ENCODE measurements at places on chromosomes 4 and X. TPM values are rescaled to one million over a fixed set of nuclear protein-coding genes. Genes with fewer than 3 reads are reported as not detected.

GRCh38 chr4:125938541-125938940 is 623.8 kb downstream of the FAT4 start:
- no peak for DNase-seq

- no peak for DNase-seq
Measured at GRCh38 chr4:80489798-80490197, 154.3 kb downstream of the CFAP299 start.

- DNase-seq = no peak
Measured at GRCh38 chr4:140154572-140154891, 548 bp upstream of the MAML3 start.

The ELMOD2 gene
- total RNA-seq = 12.7 TPM

DNA sequence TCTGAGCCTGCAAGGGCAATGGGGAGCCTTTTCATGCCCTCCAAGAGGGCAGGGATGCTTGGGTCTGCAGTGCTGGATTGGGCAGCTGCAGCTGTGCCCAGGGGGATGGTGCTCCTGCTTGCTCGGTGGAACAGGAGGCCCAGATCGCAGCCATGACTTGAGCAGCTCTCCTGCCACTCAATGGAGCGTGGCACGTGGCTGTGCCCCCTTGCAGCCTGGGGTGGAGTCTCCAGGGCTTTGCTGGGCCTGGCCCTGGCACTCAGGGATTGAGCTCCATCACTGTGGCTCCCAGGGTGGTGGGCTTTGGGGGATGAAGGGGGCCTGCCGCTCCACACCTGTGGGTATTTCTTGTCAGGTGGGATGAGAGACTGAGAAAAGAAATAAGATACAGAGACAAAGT is 53.4 kb upstream of the IBSP start:
- no peak for DNase-seq

The VCX gene
- total RNA-seq = 0.33 TPM

- no peak for DNase-seq
Measured at GRCh38 chr4:139191373-139191772, 14.4 kb upstream of the ELF2 start.

- DNase-seq = no peak
Measured at GRCh38 chr4:56409511-56410090, 22.3 kb upstream of the AASDH start.

The NKX6-1 gene
- 0.47 TPM for total RNA-seq

DNA sequence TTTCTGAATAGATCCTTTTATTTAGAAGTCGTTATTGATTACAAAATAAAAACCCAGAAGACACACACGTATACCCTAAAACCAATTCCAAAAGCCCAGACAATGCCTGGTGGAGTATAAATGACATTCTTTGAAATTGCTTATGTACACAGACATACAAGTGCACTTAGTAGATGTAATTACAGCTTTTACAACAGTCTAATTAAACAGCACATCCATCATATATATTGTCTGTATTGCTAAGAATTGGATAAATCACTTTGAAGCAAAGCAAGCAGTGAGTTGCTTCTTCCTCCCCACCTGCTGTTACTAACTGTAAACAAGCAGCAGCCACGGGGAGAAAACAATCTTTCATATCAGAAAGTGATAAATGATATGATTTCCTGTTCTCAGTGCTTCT is 645.7 kb downstream of the TLL1 start:
- DNase-seq = no peak

DNA sequence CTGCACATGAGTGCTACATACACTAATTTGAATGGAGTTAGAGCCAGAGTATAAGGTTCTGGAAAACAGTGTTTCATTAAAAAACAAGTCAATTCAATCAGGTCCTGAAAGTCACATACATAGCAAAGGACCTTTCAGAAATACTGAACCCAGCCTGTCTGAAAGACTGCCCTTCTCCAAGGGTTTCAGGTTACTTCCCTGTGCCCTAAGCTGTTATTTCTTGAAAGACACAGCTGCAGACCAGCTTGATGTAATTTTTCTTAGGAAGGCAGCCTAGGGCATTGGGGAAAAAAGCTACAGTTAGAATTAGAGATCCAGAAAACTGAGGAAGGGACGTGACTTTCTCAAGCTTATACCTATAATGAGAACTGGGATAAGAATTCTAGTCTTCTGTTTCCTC is 155.9 kb upstream of the MAOA start:
- DNase-seq = no peak

The F8A2 gene
- total RNA-seq = not detected

Data from HT1080 (cell line).